NCI-H1105 (cell line): ENCODE measurements at places on chromosomes 6 and 20.

GRCh38 chr6:153038378-153039057 is 36.0 kb upstream of the MTRF1L start:
- no peak for DNase-seq

DNA sequence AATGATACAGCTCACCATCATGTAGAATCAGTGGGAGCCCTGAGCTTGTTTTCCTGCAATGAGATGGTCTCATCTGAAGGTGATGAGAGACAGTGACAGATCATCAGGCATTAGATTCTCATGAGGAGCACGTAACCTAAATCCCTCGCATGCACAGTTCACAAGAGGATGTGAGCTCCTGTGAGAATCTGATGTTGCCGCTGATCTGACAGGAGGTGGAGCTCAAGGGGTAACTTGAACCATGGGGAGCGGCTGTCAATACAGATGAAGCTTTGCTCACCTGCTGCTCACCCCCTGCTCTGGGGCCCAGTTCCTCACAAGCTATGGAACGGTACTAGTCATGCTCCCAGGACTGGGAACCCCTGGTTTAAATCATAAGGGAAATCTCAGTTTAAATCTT is 89.2 kb downstream of the THBS2 start:
- DNase-seq: no peak

DNA sequence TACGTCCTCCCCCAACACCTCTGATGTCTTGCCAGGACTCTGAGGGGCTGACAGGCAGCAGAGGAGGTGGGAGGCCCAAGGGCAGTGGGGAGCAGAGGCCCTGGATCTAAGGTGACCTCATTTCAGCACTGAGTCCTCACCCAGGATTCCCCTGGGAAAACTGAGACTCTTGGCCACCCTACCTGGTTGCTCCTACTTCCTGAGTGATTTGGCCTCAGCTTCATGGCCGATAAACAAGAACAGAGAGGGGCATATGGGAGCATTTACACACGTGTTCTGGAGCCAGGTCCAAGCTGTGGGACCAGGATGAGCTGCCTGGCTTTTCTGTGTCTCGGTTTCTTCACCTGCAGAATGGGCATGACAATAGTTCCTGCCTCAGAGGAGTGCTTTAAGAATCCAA is 133.8 kb downstream of the ANKRD60 start:
- no peak for DNase-seq

DNA sequence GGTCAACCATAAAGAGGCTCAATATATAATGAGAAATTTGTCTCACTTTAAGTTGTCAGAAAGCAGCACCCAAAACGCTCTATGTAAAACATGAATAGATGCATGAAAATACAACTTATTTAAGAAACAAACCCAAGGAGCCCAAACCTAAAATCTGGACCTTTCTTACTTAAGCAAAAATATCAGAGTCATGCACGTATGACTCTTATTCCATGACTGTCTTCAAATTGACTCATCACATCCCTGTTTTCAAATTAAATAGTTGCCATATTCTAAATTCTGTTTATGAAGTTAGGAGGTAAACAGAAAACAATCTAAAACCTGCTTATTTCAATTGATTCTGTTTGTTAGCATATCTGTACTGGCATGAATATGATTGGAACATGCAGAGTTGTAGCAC is 42.1 kb downstream of the ANKRD6 start:
- DNase-seq: no peak

DNA sequence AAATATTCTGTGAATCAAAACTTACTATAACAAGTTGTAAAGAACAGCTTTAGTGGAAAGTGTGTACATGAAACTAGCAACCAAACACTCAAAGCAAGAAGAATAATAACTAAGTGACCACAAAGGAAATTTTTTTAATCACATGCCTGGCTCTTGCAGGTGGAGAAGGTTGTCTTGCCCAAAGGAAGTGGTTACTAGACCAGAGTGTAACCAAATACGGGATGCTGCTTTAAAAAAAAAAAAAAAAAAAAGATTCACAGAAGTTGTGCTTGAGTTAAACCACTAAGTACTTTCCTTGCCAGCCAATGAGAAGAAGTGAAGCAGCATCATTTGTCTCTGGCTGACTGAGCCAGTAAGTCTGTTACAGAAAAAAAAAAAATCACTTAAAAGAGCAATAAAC is 19.1 kb upstream of the HLA-DQB1 start:
- DNase-seq: no peak

- DNase-seq: no peak
Observed at GRCh38 chr6:36510365-36510764, 36.9 kb downstream of the STK38 start.

DNA sequence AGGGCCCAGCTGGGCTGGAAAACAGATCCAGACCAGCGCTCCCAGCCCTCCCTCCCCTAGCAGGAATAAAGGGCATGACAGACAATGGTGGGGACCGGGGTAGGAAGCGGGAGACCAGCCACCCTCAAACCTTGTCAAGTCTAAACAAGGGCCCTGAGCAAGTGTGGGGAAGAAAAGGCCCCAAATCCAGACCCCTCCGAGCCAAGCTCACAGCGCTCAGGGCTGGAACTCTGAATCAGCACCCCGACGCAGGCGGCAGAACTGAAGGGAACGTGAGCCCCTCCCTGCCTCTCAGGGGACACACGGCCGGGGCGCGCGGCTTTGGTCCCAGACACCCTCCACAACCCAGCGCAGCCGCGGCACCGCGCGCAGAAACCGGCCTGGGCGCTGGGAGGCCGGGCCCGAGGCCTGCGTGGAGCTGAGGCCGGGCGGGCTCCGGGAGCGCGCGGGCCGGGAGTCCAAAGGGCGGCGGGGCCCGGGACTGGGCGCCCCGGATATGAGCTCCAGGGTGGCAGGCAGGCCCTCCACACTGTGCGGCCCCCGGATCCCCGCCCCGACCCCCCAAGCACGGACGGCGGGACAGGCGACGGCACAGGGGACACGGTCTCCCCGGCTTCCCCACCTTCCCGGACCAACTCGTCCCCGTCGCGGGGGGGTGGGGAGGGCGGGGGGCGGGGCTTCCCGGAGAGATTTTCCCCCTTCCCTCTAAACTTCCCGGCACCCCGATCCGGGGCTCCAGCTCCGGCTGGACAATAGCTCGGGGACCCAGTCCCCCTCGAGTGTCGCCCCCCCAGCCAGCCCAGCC is 641 bp downstream of the TEAD3 start:
- no peak for DNase-seq

GRCh38 chr6:71211799-71212198 is 76.8 kb upstream of the OGFRL1 start:
- DNase-seq: no peak

GRCh38 chr6:41505122-41506049 is 40.8 kb upstream of the FOXP4 start:
- peak; percentile 70 for DNase-seq

DNA sequence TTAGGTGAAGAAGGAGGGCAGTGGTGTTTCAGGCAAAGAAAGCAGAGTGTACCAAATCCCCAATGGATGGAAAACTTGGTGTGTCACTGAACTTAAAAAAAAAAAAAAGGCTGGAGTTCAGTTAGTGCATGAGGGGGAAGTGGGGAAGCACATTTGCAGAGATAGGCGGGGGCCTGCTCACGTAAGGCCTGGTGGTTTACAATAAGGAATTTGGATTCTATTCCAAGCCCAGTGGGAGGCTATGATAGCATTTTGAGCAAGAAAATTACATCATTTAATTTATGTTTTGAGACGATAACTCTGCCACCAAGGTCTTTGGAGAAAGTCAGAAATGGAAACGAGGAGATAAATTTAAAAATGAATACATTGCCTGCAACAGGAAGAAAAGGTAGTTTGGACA is 225.5 kb downstream of the EYA4 start:
- DNase-seq: no peak

DNA sequence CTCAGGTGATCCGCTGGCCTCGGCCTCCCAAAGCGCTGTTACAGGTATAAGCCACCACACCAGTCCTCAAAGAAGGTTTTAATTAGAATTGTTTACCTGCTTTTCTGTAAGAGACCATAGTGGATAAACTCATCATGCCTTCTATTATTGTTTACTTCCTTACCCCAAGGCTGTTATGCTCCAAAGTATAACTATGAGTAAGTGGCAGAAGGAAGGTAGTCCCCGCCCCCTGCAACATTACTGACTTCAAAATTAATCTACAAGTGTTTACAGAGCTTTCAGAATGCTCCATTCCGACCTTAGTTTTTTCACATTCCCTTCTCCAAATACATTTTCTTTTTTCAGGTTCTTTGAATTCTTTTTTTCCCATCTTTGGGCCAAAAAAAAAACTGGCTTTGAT is 480.5 kb upstream of the NOX3 start:
- no peak for DNase-seq

DNA sequence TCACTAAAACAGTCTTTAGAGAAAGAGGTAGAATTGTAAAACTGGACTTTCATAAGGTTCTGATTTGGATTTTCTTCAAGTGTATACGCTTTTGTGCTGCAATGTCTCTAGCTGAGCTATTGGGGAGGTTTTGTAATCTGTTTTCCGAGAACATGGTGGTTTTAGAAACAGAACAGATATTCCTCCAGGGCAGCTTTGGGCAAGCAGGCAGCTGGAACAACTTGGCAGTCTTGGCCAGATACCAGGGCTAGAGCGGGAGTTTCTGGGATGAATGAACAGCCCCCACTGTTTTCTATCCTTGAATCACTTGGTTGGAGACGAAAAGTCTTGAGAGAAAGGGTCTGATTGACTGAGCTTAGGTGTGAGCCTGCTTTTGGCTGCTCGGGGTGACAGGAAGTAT is 17.1 kb upstream of the ARMC2 start:
- no peak for DNase-seq

DNA sequence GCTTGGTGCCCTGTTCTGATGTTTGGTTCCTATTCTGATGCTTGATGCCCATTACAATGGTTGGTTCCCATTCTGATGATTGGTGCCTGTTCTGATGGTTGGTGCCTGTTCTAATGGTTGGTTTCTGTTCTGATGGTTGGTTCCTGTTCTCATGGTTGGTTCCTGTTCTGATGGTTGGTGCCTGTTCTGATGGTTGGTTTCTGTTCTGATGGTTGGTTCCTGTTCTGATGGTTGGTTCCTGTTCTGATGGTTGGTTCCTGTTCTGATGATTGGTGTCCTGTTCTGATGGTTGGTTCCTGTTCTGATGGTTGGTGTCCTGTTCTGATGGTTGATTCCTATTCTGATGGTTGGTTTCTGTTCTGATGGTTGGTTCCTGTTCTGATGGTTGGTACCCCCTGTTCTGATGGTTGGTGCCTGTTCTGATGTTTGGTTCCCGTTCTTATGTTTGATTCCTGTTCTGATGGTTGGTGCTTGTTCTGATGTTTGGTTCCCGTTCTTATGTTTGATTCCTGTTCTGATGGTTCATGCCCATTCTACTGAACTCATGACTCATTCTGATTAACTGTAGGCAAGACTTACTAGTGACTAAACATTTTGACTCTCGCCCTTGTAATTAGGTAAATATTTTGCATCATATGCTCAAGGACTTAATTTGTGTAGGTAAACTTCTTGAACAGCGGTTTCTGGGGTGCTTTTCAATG is 146.2 kb downstream of the DLL1 start:
- DNase-seq: no peak

- peak; percentile 20 for DNase-seq
Observed at GRCh38 chr6:96899019-96899418, 1.3 kb upstream of the NDUFAF4 start.

DNA sequence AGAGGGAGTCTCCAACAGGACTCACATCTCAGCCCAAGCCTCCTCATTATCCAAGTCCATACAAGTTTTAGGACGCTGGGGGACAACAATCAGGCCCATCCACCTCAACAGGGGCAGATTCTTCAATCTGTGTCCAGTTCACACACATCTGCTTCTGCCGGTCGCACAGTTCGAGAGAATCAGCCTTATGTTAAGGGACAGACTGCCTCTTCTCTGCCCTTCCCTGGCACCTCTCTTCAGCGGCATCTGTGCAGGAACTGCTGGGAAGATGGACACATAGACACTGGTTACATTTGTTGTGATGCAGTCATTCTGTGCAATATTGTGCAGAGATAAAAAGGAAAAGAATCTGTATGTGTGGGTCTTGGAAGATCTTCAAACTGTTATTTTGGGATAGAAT is 21.0 kb downstream of the ULBP1 start:
- DNase-seq: no peak

- DNase-seq: no peak
Observed at GRCh38 chr6:168994956-168995355, 258.7 kb downstream of the THBS2 start.

GRCh38 chr6:33607126-33607783 is 13.9 kb upstream of the ITPR3 start:
- no peak for DNase-seq

- DNase-seq: no peak
Observed at GRCh38 chr6:56361812-56362211, 114.4 kb upstream of the COL21A1 start.

GRCh38 chr6:30918670-30919069 is 4.6 kb downstream of the VARS2 start:
- DNase-seq: no peak
